Activated CD8-positive, alpha-beta T cell treated with anti-CD3 and anti-CD28 coated beads, Interleukin-2, amount 10 ng/mL, durations not matched to agents 7 days and 5 days (primary cell): ENCODE measurements at places on chromosomes 1 and 21. TPM values are rescaled to one million over a fixed set of nuclear protein-coding genes. Genes with fewer than 3 reads are reported as not detected.

The PRPF38B gene
- total RNA-seq, result 69.1 TPM

DNA sequence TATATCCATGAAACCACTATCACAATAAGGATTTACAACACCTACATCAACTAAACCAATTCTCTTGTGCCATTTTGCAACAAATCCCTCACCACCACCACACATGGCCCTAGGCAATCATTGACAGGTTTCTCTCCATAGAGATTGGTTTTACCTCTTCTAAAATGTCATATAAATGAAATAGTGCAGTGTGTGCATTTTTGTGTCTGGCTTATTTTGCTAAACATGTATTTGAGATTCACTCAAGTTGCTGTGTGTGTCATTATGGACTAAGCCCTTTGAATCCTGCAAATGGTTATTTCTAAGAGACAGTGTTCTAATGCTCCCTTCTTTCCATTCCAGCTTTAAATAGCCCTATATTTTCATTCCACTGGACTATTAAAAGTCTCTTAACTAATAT lies 179.7 kb upstream of the LRRC7 start:
- no peaks in the 10 kb centered on the region for H3K36me3 ChIP-seq
- no peak overlapping the region for H3K27ac ChIP-seq
- H3K4me3 ChIP-seq, result no peak overlapping the region
- no peaks in the 10 kb centered on the region for H3K27me3 ChIP-seq
- DNase-seq, result no peak

- no peaks in the 10 kb centered on the region for H3K27me3 ChIP-seq
- peak overlapping the region; percentile 67 for H3K4me3 ChIP-seq
- peaks cover 47% of the 10 kb centered on the region for H3K4me1 ChIP-seq
- H3K36me3 ChIP-seq, result peaks cover 29% of the 10 kb centered on the region
- DNase-seq, result no peak
These were observed 354.1 kb upstream of the B3GALT2 start for GRCh38 chr1:193540511-193540910.

- H3K27me3 ChIP-seq, result no peaks in the 10 kb centered on the region
- H3K36me3 ChIP-seq, result peaks cover 74% of the 10 kb centered on the region
- H3K27ac ChIP-seq, result peak overlapping the region; percentile 71
- peaks cover 78% of the 10 kb centered on the region for H3K4me1 ChIP-seq
- H3K4me3 ChIP-seq, result no peak overlapping the region
These were observed 10.3 kb downstream of the CAP1 start for GRCh38 chr1:40050863-40051262.
